ENCODE measurements at places on chromosomes 5 and 9. TPM values are rescaled to one million over a fixed set of nuclear protein-coding genes. Genes with fewer than 3 reads are reported as not detected.

Gene CENPH
- total RNA-seq = 6.2 TPM

Gene PPP3R2
- total RNA-seq = not detected

Gene ADAMTS16
- not detected for total RNA-seq

Gene TENT4A
- 8.5 TPM for total RNA-seq

Gene HNRNPK
- total RNA-seq = 588 TPM

Gene GRXCR2
- total RNA-seq = not detected

Gene DOK3
- 0.68 TPM for total RNA-seq

Gene PPIC
- total RNA-seq = 40.7 TPM

Gene WASHC1
- total RNA-seq = 7.4 TPM

Gene GADD45G
- total RNA-seq = 0.43 TPM

Gene NEUROG1
- total RNA-seq = not detected

Gene SV2C
- under 0.01 TPM for total RNA-seq

Gene GABRG2
- total RNA-seq = not detected

Gene KCNV2
- not detected for total RNA-seq

Gene CEP78
- 11.5 TPM for total RNA-seq

Gene PRR7
- total RNA-seq = 3.1 TPM

Gene LEAP2
- under 0.01 TPM for total RNA-seq

Gene LCN10
- not detected for total RNA-seq

Gene NNT
- 61.6 TPM for total RNA-seq

Gene HTR4
- total RNA-seq = not detected

Gene SPATA9
- not detected for total RNA-seq

Gene LCN15
- not detected for total RNA-seq

Gene WDR38
- total RNA-seq = not detected

Gene EFNA5
- 18.7 TPM for total RNA-seq

Gene KIF20A
- 0.34 TPM for total RNA-seq

Gene HSPB3
- not detected for total RNA-seq

Gene HNRNPH1
- 722 TPM for total RNA-seq

Measured in nasal cavity respiratory epithelium epithelial cell of viscerocranial mucosa (primary cell).